Endothelial cell (in vitro differentiated cells): ENCODE measurements at places on chromosomes 2 and 18.

DNA sequence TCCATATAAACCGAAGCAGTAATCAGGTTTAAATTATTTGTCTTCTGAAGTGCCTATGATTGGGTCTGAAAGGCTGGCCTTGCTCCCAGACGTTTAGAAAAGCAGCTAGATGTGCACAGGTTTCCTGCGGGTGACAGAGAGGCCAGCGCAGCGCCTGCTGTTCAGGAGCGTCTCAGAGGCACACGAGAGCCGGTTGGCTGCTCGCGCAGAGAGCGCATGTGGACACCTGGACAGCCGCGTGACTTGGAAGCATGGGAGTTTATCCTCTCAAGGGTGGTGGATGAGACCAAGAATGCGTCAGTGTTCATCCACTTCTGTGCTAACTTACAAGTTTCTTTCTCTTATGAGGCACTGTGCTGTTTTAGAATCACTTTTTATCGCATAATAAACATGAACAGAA is 303.7 kb downstream of the PTGR3 start:
- DNase-seq = no peak

DNA sequence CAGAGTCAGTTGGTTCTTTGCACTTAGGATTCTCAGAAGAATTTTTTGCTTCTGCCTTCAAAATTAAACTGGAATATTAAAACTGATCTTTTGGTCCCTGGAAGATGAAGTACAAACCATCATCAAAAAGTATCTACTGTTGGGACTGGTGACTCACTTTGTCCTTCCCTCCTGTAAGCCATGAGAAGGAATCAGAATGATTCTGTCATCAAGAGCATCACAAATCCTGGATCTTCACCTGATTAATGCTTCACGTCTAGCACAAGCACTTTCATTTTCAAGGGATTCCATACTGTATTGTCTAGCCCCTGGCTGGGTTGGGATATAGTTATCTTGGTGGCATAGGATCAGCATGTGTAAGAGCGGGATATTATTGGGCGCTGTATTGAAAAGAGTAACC is 69.3 kb upstream of the CYP1B1 start:
- no peak for DNase-seq

DNA sequence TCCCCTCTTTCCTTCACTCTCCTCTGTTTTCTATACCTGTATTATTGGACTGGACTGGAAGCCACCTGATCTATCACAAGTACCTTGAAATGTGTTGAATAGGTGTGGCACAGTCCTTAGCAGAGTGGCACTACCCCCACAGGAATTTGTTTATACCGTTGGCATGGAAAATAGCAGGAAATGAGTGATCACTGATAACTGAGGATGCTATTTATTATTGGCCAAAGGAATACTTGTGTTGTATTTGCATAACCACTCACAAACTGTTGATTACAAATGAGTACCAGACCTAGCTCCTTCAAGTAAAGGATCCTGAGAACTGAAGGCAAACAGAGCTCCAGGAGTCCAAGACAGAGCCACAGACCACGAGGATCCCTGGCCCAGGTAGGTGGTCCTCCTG is at the start of gene IL37:
IL37 (plus strand) TSS at position 301 of the 400 bp plus-strand sequence. CDS start 1,848 bp downstream, outside the sequence.
- DNase-seq = no peak

DNA sequence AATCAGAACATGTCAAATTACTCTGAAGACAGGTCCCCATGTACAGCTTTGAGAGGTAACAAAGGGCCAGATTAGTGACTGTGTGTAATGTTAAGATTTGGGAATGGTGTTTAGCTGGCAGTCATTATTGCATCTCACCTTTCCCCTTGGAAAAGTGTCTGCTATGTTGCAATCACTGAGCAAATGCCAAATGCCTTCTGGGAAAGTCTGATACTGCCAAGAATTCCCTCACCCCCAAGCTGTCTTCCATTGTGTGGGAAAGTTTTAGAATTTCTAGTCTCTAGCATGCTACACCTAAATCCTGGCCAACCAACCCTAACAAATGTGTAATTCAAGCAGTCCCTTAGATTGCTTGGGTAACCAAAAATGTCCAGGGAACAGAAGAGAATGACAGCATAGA is 13.6 kb upstream of the PELI1 start:
- DNase-seq = no peak

DNA sequence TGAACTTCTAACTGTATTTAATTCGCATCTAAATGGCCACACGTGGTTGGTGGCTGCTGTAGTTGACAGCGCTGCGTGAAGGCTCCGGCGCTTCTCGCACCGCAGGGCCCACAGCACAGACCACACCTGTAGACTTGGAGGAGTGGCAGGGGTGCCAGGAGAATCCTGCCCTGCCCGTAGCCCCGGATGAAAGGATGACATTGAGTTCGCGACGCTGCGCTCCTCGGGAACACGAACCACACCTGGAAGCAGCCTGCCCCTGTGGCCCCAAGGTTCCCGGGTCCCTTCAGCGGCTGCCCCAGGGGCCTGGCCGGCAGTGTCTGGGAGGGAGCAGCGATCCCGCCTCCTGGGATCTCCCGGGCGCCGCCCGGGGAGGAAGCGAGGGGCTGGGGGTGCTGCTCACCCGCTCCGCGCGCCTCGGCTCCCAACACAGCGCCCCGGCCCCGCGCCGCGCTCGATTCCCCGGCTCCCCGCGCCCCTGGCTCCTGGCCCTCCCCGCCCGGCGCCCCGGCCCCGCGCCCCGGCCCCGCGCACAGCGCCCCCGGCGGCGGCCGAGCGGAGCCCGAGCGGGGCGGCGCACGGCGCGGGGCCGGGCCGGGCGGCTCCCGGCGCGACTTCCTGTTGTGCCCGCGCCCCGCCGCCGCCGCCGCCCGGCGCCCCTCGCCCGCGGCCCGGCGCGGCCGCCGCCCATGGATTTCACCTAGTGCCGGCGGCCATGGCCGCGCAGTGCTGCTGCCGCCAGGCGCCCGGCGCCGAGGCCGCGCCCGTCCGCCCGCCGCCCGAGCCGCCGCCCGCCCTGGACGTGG is at the start of gene RNPEPL1:
RNPEPL1 (plus strand) TSS at position 613 of the 806 bp plus-strand sequence; CDS start at position 716, 103 bp downstream.
- DNase-seq = peak; percentile 51
